Suppressor macrophage treated with lipopolysaccharide for 4 hours (primary cell): ENCODE measurements at places on chromosomes 5 and 9.

DNA sequence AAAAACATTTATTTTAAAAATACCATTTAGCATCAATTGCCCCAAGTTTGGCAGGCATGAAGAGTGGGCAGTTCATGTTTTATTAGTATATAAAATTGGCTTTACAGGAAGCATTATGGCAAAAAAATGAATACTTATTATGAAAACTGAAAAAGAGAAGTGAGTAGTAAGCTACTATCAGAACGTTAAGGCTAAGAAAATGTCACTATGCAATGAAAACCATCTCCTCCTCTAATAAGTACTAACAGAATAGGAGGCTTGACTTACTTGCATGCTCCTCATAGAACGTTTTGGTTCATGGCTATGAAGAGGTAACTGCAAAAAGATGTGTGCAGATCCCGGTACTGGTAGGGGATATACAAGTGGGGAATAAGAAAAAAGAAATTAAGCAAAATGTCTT lies 23.6 kb downstream of the TICAM2 start:
- DNase-seq: peak; percentile 16

DNA sequence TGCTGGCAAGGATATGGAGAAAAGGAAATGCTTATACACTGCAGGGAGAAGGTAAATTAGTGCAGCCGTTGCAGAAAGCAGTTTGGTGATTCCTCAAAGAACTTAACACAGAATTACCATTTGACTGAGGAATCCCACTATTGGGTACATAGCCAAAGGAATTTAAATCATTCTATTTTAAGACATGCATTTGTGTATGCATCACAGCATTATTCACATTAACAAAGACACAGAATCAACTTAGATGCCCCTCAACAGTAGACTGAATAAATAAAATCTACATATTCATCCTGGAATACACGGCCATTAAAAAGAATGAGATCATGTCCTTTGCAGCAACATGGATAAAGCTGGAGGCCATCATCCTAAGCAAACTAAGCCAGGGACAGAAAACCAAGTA lies 510.1 kb upstream of the CDH9 start:
- no peak for DNase-seq

DNA sequence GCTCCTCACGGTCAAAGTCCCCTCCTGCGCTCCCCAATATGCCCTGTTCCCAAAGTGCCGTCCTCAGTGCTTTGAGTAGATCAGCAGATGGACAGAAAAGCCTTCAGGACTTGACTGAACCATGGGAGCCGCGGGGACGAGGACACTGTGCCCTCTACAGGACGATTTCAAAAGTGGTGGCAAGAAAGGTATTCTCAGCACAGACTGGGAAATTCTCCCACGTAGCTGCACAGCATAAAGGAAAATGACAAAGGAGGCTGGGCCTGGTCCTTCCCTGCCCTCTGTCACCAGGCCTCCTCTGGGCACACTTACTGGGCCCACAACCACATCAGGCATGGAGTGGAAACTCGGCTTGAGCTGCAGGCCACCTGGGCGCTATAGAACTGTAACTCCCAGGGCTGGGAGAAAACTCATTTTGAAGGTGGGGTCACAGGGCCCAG lies 16.7 kb upstream of the MTMR12 start:
- peak; percentile 73 for DNase-seq

GRCh38 chr9:20551835-20552234 lies 70.5 kb downstream of the MLLT3 start:
- DNase-seq: no peak

DNA sequence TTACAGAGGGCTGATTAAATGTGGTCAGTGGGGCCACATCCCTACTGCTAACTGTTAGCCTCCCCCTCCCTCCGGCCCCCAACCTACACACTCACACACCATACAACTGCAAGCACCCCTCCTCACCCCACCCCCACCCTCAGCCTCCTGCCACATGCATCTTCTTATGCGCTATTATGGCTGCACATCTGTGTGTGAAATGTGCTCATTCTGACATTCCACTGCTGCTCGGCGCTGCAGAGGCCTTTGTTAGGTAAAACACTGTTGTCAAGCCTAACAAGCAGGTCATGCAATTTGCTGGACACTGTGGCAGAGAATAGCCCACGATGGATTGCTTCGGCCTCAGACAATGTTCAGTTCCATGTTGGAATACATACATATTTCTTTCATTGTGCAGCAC lies 173.6 kb downstream of the NR2F1-AS1 start:
- DNase-seq: no peak

DNA sequence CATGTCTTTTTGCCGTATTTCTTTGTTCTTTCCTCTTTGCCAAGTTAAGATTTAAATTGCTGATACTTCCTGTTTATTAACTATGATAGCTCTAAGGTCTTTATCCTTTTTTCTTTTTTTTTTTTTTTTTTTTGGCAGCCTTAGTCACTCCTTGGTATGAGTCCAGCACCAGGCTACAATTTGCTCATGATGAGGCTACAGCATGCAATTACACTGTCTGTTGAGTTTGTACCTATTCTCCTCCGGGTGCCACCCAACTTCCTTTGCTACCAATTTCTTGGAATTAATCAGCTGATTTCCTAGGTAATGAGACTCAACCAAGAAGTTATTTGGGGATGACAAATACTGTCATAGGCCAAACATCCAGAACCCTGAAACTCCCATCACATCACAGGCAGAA lies 25.5 kb downstream of the ACTL7B start:
- DNase-seq: no peak

- DNase-seq: peak; percentile 2
These were observed at the start of gene FSTL4 for GRCh38 chr5:133612249-133612860. Gene FSTL4, minus strand, starts transcription at chr5:133612541.

GRCh38 chr5:16894236-16895057 lies 41.6 kb downstream of the MYO10 start:
- no peak for DNase-seq

DNA sequence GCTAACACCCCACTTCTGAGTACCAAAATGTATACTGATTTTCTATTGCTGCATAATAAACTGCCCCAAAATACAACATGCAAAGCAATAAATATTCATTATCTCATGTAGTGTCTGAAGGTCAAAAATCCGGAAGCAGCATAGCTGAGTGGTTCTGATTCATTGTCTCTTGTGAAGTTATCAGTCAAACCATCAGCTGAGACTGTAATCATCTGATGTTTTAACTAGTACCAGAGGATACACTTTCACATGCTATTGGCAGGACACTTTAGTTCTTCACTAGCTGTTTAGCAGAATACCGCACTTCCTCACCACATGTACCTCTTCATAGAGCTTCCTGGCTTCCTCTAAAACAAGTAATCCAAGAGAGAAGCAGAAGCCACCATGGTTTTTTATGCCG lies 12.7 kb upstream of the TMEM161B start:
- no peak for DNase-seq

DNA sequence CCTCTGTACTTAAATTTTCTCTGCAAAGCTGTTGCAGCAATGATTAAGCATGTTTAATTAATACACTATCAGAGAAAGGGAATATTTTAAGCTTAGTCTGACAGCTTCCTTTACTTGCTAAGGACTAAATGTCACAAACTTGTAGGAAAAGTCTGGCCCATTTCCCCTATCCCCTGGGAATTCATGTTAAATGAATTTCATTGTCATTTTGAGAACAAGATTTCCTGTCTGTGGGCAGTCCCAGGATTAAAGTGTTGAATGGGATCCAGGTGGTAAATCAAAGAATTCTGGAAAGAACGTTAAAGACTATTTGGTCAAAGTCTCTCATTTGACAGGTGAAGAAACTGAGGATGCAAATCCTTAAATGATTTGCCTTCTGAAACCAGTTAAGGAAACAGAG lies 214.8 kb downstream of the MPDZ start:
- DNase-seq: no peak

DNA sequence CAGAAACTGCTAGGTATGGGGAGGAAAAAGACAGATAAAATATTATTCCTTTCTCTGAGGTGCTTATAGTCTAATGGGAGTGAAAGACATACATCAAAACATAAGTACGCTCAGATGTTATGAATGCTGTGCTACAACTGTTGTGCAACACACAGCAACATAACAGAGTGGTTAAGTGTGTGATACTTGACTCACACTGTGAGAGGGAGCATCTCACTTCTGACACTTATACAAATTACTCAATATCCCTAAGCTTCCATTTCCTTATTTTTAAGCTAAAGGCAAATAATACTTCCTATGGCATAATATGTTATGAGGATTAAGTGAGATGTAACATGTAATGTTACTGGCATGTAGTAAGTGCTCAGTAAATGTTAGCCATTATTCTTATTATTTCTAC lies 110.6 kb upstream of the FER start:
- DNase-seq: peak; percentile 81

GRCh38 chr5:51027271-51027670 lies 356.0 kb upstream of the ISL1 start:
- DNase-seq: no peak

DNA sequence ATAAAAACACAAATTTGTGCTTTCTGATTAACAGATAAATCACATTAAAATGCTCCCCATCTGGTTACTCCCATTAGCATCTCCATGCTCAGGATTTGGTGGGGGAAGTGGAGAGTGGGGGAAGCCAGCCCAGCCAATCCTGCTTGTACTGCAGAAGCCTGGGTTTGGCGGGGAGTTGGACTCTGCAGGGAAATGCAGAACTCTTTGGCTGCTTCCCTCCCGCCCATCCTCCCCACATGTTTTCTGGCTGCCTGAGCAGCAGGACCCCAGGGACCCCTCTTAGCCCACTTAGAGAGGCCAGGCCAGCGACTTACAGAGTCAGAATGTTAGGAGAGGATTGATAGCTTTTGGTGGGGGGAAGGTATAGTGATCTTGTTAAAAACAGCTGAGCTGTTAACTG lies 59.5 kb upstream of the FOXI1 start:
- no peak for DNase-seq

DNA sequence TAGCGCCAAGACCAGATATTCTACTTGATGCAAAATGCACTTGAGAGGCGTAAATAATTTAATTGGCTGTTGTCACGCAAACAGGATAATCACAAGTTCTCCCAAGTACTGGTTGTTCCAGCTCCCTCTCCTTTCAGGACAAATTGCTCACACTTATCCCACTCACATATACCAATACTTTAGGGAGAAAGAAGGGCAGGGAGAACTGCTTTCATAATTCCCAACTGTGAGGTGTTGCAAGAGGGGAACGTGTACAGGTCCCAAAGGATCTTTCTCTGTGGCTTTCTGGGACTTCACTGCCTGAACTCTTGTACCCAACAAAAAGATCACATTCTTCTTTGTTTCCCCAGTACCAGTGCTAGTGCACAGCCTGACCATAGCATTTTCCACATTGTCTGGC lies 21.5 kb upstream of the TGFBI start:
- no peak for DNase-seq
